T1000 (cell line): ENCODE measurements at places on chromosomes 11 and 22.

GRCh38 chr22:27825174-27825573 is 23.6 kb upstream of the MN1 start:
- DNase-seq: no peak

DNA sequence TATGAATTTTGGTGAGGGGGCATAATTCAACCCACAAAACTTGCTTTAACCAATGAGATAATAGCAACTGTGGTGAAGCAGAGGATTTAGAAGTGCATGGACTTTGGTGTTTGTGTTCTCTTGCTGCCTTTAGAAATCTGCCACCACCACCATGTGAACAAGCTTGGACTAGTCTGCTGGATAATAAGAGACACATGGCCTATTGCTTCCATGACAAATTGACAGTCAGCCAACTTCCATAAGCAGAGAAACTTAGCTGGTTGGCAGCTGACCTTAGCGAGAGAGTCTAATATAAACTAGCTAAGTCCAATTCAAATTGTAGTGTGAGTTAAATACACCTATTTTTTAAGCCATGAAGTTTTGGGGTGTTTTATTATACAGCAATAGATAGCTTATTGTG is 482.1 kb upstream of the ANO5 start:
- DNase-seq: no peak

GRCh38 chr11:121929581-121929980 is 186.4 kb downstream of the BLID start:
- no peak for DNase-seq

DNA sequence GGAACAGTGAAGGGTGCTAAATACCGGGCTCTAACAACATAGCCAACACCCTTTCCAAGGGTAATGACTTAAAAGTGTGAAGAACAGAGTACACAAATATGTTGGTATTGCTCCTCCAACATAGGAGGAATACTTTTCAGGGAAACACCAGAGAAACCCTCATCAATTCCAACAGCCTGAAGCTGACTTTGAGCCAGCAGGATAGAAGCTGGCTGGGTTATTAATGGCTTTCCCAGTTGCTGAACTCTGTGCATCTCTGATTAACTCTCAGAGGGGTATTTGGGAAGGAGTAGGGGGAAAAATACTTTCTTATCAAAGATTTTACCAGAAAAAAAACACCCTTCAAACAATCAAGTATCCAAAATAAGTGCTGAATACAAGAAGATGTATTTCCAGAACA is 95.6 kb downstream of the AMBRA1 start:
- no peak for DNase-seq

GRCh38 chr11:66289548-66290329 is 796 bp upstream of the YIF1A start:
- peak; percentile 92 for DNase-seq

- no peak for DNase-seq
Observed at GRCh38 chr11:102168481-102168880, 58.2 kb downstream of the YAP1 start.

DNA sequence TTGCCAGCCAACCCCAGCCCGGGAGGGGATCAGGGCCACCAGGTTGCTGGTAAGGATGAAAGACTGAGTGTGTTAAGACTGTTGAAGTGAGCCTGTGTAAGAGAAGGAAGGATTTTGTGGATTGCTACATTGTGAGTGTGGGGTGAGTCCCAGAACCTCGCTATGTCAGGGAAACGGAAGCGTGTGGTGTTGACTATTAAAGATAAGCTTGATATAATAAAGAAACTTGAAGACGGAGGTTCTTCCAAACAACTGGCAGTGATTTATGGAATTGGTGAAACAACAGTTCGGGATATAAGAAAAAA is 627 bp downstream of the JRKL start:
- no peak for DNase-seq

DNA sequence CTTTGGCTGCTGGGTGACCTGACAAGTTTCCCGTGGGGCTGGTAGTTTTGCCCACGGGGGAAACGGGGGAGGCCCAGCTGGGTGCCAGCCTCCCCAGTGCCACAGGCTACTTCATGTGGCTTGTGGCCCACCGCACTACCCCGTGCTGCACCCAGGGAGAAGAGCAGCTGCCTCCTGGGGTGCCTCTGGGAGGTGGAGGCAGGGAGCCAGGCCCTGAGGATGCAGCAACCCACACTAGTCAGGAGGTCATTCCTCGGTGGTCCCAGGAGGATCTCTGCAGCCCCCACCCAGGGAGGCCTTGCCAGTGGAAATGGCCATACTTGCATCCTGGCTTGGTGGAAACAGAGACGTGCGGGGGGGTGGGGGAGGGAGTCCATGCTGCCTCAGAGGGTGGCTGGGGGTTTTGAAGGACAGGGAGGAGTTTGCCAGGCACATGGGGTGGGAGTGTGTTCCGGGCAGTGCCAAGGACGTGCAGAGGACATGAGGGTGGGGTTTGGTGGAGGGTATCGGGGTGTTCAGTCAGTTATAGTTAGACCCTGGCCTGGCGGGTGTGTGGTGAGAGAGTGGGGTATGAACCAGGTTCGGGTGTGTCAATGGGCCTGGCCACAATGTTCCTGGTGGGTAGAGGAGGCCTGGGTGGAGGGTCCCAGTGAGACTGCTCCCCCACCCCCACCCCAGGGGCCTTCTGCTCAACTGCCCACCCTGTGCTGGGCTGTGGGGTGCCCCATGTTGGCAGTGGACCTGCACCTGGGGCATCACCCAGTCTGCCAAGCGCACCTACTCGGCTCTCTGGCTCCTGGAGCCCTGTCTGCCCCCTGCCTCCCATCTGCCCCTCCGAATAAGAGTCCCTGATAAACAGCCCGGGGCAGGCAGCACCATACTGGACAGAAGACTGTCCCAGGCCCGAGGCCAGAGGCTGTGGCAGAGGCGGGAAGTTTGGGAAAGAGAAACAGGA is 3.8 kb downstream of the PIM3 start:
- no peak for DNase-seq
